ENCODE measurements at places on chromosomes 12 and 14.

DNA sequence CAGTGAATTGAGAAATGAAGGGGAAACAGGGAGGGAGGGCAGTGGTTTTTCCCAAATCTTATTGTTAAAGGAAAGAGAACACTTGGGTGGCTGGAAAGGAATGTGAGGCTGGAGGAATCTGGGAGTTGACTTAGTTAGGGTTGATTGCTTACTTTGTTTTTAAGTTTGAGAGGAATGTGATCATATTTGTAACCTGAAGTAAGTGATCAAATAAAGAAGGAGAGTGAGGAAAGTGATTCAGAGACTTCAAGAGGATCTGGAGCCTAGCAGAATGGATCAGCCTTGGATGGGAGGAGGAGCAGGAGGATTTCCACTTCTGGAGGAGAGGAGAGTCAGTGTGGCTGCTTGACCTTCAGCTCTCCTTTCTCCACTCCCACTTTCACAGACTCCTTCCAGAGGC, 6.0 kb upstream of the LRP6 start:
- no peak for DNase-seq

- DNase-seq: no peak
Observed at GRCh38 chr12:47547077-47547476, 158.8 kb downstream of the RPAP3 start.

GRCh38 chr14:59920378-59920683, 387 bp downstream of the LRRC9 start:
- no peak for DNase-seq

DNA sequence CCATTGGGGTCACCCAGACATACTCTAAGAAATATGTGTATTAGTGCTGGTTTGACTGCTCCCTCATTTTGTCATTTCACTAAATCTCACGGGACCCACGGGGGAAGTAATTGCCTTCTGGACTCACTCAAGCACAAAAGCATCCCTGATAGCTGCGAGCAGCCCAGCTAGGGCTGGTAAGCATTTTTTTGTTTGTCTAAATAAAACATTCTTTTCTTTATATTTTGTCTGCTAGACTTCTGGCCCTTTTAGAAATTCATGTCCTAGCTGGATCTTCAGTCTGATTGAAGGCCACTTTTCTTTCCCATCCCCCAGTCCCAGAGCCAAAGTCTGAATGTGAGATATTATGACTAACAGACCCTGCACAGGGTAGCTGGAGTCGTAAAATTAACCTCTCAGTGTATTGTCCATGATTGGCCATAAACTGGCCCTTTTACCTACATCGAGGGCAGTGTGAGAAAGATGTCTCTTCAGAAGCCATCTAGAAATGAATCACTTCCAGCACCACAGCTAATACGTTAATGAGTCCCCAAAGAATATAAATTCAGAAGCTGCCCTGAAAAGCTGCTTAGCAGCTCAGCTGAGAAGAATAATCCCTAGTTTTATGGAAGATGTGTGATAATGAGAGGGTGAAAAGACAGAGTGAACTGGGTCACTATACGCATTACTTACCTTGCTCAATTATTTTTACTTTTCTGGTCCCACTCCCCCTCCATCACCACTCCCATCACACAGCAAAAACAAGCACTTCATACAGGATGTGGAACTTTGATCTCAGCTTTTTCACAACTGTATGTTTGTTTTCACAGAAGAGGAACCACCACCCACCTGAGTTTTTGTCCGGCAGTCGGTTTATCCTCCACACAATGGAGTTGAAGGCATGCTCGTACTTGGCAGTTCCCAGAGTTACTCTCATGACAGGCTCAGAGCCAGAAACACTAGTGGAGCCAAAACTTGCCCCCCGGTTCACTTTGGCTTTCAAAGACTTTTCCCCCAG, 55.6 kb upstream of the GTF2A1 start:
- DNase-seq: no peak

- DNase-seq: no peak
Observed at GRCh38 chr12:46521145-46521544, 148.6 kb upstream of the SLC38A2 start.

DNA sequence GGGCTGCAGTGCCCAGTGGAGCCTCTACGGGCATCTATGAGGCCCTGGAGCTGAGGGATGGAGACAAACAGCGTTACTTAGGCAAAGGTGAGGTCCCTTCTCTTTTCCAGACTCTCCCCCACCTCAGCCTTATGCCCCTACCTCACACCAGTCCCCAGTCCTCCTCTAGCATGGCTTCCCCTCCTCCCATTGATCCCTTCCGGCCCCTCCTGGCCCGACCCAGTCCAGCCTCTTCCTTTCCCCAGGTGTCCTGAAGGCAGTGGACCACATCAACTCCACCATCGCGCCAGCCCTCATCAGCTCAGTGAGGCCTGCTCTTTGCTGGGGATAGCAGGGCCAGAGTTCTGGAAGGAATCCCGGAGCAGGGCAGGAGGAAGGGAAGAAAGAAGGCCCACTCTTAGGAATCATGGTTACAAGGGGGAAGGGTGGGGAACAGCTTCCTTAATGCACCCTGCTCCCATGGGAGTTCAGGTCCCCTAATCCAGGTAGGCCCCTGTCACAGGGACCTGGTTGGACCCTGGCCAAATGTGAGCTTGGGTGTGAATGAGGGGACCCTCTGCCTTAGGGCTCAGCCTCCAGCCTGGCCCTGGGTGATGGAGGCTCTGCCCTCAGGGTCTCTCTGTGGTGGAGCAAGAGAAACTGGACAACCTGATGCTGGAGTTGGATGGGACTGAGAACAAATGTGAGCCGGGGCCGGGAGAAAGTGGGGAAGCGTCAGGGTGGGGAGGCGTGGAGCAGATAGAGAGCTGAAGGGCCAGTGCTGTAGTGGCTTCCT, 2.2 kb downstream of the ENO2 start:
- DNase-seq: no peak

- DNase-seq: no peak
Observed at GRCh38 chr12:79451978-79452377, 238.8 kb downstream of the PAWR start.

GRCh38 chr14:74571901-74572725, 39.9 kb downstream of the LTBP2 start:
- no peak for DNase-seq

DNA sequence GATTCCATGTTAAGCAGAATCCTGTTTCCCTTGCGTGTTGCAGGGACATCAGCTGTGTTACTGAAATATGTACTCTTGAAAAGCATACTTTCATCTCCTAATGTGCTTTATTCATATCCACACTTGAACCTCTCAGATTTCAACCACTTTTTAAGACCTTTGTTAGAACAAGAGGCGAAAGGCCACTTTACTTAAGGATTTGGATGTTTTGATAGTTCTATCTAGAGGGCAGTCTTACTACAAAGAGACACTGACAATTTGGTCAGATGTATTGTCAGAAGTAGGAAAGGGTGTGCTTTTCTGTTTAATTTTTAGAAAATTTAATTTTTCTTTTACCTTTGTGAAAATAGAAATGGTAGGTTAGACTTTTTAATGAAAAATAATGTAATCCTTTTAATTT, 267.9 kb downstream of the TMTC2 start:
- no peak for DNase-seq

DNA sequence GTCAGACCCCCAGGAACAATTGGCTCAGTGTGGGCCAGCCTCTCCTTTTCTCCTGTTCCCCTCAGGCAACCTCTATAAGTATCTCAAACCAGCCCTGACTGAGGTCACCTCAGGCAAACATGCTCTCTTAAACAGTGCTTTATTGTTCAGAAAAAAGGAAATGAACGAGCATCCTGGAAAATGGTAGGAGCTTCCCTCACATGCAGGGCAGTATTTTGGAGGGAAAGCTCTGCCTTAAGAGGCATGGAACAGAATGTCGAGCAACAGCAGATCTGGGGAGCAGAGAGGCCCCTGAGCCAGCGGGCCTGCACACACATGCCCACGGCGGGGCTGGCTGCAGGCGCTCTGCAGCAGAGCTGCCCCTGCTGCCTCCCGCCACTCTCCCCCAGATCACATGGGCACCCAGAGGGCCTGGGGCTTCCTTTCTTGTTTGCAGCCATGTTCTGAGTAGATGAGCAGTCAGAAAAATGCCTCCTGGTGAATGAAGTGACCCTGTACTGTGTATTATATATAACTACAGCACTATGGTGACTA, 42.0 kb downstream of the MOK start:
- DNase-seq: no peak

DNA sequence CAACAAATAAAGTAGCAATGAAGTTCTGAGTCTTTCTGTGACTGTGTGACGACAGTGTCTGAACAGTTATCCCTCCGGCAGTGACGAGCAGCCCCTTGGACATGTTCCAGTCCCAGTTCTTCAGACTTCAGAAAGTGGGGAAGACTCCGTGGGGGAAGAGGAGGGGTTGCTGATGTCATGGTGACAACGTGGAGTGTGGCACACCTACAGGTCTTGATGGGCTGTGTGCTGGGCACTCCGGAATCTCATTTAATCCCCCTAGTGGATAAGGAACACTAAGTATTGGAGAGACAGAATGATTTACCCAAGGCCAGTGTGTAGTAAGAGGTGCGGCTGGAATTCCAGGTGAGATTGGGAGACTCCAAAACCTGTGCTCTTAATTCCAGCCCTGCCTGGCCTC, 280.2 kb downstream of the CACNA1C start:
- no peak for DNase-seq

GRCh38 chr14:95535226-95536021, 574 bp downstream of the GLRX5 start:
- no peak for DNase-seq

DNA sequence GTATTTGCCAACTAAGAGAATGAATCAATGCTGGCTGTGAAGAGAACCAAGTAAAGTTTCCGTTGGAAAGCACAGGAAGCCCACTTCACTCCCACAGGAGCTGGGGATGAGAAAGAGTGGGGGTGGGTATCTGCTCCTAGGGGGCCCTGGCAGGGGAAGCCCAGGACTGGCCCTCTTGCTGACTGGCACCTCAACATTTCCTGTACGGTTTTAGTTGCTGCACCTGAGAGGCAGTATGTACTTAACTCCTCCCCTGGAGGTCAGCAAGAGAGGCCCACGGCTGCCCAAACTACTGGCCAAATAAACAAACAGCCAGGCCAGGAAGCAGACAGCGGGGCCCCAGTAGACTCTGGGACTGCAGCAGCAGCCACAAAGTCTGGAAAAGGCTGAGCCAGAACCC, 33.8 kb upstream of the VWF start:
- DNase-seq: no peak

GRCh38 chr14:68384335-68384734, 408.5 kb downstream of the ZFP36L1 start:
- DNase-seq: no peak

- DNase-seq: no peak
Observed at GRCh38 chr12:131830914-131831571, 2.9 kb downstream of the MMP17 start.

DNA sequence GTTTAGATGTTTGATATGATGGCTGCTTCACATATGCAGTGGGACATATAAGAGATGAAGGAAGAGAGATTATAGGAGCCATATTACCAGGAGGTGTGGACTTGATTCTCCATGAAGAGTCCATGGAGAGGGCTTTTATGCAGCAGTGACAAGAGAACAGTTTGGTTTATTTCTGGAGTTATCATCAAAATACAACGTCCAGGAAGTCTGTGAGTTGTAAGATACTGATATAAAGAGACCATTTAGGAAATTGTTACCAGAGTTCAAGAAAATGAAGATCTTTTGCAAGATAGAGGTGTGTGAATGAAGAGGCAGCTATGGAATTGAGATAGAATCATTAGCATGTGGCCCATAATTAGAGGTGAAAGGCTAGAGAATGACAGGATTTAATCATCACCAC, 431.7 kb downstream of the NPAS3 start:
- no peak for DNase-seq

GRCh38 chr12:114992443-114992842, 308.5 kb upstream of the TBX3 start:
- no peak for DNase-seq

DNA sequence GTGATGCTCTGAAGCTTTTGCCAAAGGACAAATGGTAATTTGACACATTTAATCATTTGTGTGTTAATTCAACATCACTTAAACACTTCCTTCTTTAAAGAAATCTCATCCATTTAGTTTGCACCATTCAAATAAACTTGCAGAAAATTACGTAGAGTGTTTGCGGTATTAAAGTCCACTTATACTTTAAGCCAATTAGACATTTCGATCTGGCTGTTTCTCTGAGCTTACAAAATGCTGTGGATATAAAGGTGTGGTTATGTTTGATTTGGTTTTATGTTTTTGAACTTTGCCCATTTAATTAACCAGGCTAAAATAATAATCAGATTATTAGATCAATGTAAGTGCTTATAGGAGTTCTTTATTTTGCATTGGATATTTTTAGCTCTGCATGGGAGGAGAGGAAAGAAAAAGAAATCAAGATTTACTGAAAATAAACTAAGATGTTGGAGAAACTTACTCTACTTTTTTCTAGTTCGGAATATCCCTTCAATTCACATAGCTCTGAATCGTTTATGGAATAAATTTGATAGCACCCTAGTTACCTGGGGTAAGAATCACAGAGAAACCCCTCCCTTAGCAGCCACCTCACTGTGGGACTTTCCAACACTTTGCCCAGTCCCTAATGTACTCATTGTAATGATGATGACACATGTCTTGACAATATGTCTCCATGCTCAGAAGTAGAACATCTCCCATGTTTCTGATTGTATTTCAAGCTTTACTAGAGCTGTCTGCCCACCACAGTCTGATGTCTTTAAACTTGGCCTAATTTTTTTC, 268.0 kb downstream of the BTG1 start:
- DNase-seq: peak; percentile 43

GRCh38 chr12:125440399-125440798, 375.2 kb downstream of the AACS start:
- no peak for DNase-seq

GRCh38 chr12:69910694-69911093, 85.7 kb downstream of the MYRFL start:
- DNase-seq: no peak

GRCh38 chr14:78184157-78184556, 14.0 kb downstream of the NRXN3 start:
- no peak for DNase-seq

- DNase-seq: no peak
Observed at GRCh38 chr12:119666226-119666795, 1.6 kb upstream of the PRKAB1 start.

GRCh38 chr14:100674428-100674827, 52.3 kb upstream of the DLK1 start:
- DNase-seq: no peak

- DNase-seq: no peak
Observed at GRCh38 chr12:129903092-129903945, 506 bp downstream of the TMEM132D start.

GRCh38 chr14:42013559-42013958, 406.9 kb downstream of the LRFN5 start:
- no peak for DNase-seq

DNA sequence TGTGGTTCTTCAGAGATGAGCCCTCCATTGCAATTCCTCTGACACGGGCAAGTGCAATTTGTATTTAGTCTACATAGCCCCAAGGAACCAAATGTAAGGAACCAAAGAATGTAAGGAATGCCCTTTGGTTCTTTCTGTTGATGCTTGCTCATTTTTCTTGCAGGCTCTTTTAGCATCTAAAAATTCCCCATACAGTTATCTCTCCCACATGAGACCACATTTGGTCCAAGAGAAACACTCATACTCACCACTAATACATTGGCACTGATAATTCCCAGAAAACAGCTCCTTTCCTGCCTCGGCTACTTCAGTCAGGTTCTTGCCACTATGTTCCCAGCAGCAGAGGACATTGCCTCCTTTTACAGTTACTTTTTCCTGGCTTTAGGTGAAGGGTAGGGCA, 332.6 kb downstream of the AEBP2 start:
- no peak for DNase-seq

Measured in effector memory CD4-positive, alpha-beta T cell (primary cell).